Activated naive CD4-positive, alpha-beta T cell treated with anti-CD3 and anti-CD28 coated beads, Interleukin-2, amount 50 U/mL, for 72 hours (primary cell): ENCODE measurements at places on chromosomes 3 and 15. TPM values are rescaled to one million over a fixed set of nuclear protein-coding genes. Genes with fewer than 3 reads are reported as not detected.

Gene RASGRP1
- 61.2 TPM for total RNA-seq

Gene SGO1
- 29.1 TPM for total RNA-seq

Gene NANOGP8
- not detected for total RNA-seq

Gene PRTG
- total RNA-seq: not detected

Gene TAGLN3
- 6.9 TPM for total RNA-seq

Gene TMEM62
- 16.0 TPM for total RNA-seq

Gene SAMMSON
- total RNA-seq: not detected

Gene CCDC32
- total RNA-seq: 24.1 TPM

Gene KLHL40
- total RNA-seq: not detected

Gene CRTC3
- 58.1 TPM for total RNA-seq

Gene ANKUB1
- total RNA-seq: not detected

Gene RBPMS2
- total RNA-seq: not detected

Gene SLC6A1
- total RNA-seq: not detected

Gene UPK1B
- 0.51 TPM for total RNA-seq

Gene EIF4E3
- 24.6 TPM for total RNA-seq

Gene TMEM202
- total RNA-seq: not detected

Gene BNC1
- not detected for total RNA-seq

Gene SNX33
- total RNA-seq: 4.0 TPM

Gene EEF1AKMT4
- total RNA-seq: 9.9 TPM

Gene SLC2A2
- total RNA-seq: not detected

Gene SLC35G2
- total RNA-seq: 6.4 TPM

Gene FAM227B
- total RNA-seq: 3.0 TPM

Gene MST1R
- total RNA-seq: 0.68 TPM

Gene NPTN
- total RNA-seq: 38.4 TPM

Gene IL12A
- not detected for total RNA-seq

Gene SCN11A
- 0.09 TPM for total RNA-seq

Gene TMCC1
- 13.6 TPM for total RNA-seq

Gene NXPE3
- 21.4 TPM for total RNA-seq

Gene TMEM115
- total RNA-seq: 15.1 TPM

Gene ZWILCH
- total RNA-seq: 28.1 TPM

Gene DPPA2
- total RNA-seq: not detected

Gene APBA2
- total RNA-seq: 16.4 TPM

Gene GOLGA8S
- total RNA-seq: 0.23 TPM

Gene CLDN18
- not detected for total RNA-seq

Gene KNL1
- 36.9 TPM for total RNA-seq

Gene DZIP1L
- not detected for total RNA-seq

Gene U2SURP
- total RNA-seq: 142 TPM

Gene SPATA12
- not detected for total RNA-seq

Gene PYGO1
- not detected for total RNA-seq

Gene PATL2
- total RNA-seq: 12.4 TPM

Gene GOLGA8T
- 0.14 TPM for total RNA-seq

Gene ARPIN
- total RNA-seq: not detected

Gene PARP16
- 24.7 TPM for total RNA-seq

Gene CHRNA7
- total RNA-seq: 0.39 TPM

Gene LRTM1
- total RNA-seq: not detected

Gene TMF1
- total RNA-seq: 44.3 TPM

Gene FBXO40
- total RNA-seq: not detected

Gene IGF1R
- 39.4 TPM for total RNA-seq

Gene TEX9
- 0.41 TPM for total RNA-seq

Gene GRAMD2A
- not detected for total RNA-seq

Gene ISL2
- total RNA-seq: not detected

Gene ARNT2
- not detected for total RNA-seq
